Left ventricle myocardium inferior (tissue), 1 donor: ENCODE measurements at places on chromosomes 1 and 21. TPM values are rescaled to one million over a fixed set of nuclear protein-coding genes. Genes with fewer than 3 reads are reported as not detected.

GRCh38 chr1:37714689-37715088, 22.4 kb downstream of the CDCA8 start:
- DNase-seq: no peak
- no peaks in the 10 kb centered on the region for H3K36me3 ChIP-seq
- no peaks in the 10 kb centered on the region for H3K4me1 ChIP-seq
- peaks cover 42% of the 10 kb centered on the region for H3K27me3 ChIP-seq
- no peak overlapping the region for H3K27ac ChIP-seq

GRCh38 chr1:201702936-201703335, 126.0 kb upstream of the IPO9 start:
- H3K4me1 ChIP-seq: peaks cover 53% of the 10 kb centered on the region
- no peak overlapping the region for H3K4me3 ChIP-seq
- H3K27me3 ChIP-seq: no peaks in the 10 kb centered on the region
- peak overlapping the region; percentile 85 for H3K27ac ChIP-seq
- H3K36me3 ChIP-seq: no peaks in the 10 kb centered on the region

- no peaks in the 10 kb centered on the region for H3K27me3 ChIP-seq
- no peak overlapping the region for H3K4me3 ChIP-seq
- H3K36me3 ChIP-seq: no peaks in the 10 kb centered on the region
- no peak for DNase-seq
- H3K4me1 ChIP-seq: peaks cover 12% of the 10 kb centered on the region
- H3K27ac ChIP-seq: no peak overlapping the region
Measured at GRCh38 chr1:17498214-17498613, 41.3 kb upstream of the ARHGEF10L start.

DNA sequence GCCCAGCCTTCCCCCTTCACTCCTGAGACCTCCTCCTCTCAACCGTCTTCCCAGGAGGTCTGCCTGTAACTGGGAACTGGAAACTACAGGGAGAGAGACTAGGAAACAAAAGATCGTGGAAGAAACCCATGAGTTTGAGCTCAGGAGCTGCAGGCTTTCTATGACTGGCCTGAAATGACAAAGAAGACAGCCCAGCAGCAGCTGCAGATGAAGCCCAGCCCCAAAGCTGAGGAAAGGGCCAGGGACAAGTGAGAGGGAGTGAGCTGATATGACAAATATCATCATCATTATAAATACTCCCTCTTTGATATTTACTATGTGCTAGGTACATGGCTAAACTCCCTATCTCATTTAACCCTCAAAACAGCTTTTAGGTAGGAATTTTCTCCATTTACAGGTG, 142.6 kb upstream of the CTTNBP2NL start:
- no peaks in the 10 kb centered on the region for H3K27me3 ChIP-seq
- H3K36me3 ChIP-seq: no peaks in the 10 kb centered on the region
- no peak overlapping the region for H3K27ac ChIP-seq

C8B gene
- total RNA-seq: not detected

GRCh38 chr1:86138746-86139145, 17.8 kb downstream of the COL24A1 start:
- H3K27me3 ChIP-seq: peaks cover 3% of the 10 kb centered on the region
- no peak overlapping the region for H3K4me3 ChIP-seq
- no peak for DNase-seq
- no peaks in the 10 kb centered on the region for H3K36me3 ChIP-seq
- H3K4me1 ChIP-seq: no peaks in the 10 kb centered on the region
- no peak overlapping the region for H3K27ac ChIP-seq

DNA sequence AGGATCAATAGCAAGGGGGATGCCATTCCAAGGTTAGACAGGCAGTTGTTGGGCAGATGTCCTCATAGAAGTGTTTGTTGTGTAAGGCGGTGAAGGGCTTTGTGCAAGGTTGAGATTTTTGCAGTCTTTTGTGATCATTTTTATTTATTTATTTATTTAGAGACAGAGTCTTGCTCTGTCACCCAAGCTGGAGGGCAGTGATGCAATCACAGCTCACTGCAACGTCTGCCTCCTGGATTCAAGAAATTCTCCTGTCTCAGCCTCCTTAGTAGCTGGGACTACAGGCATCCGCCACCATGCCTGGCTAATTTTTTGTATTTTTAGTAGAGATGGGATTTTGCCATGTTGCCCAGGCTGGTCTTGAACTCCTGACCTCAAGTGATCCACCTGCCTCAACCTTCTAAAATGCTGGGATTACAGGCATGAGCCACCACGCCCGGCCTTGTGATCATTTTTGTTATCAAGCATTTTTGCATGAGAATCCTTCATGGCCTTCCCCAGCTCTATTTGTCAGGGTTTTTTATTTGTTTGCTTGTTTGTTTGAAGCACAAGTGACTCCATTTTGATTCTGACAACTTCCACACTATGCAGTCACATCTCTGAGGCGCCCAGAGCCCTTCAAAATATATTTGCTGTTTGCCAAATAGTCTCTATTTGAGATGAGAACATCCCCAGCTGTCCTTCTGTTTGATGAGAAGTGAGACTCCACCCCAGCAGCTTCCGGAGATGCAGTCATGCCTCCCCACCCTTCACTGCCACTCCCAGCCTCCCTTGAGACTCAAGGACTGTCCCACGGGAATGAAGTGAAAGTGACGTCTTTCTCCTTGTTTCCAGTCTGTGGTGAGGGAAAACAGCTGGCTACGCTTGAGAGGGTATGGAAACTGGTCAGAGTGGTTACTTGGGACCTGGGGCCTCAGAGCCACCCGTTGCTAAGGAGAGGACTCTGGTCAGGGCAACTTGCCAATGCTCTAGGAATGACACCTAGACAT, 38.0 kb downstream of the TMEM50B start:
- peaks cover 36% of the 10 kb centered on the region for H3K4me1 ChIP-seq
- H3K4me3 ChIP-seq: no peak overlapping the region
- H3K27ac ChIP-seq: peak overlapping the region; percentile 70

GRCh38 chr1:83796409-83796808, 202.5 kb downstream of the TTLL7 start:
- H3K4me1 ChIP-seq: peaks cover 8% of the 10 kb centered on the region
- no peak for DNase-seq
- no peaks in the 10 kb centered on the region for H3K36me3 ChIP-seq
- H3K27me3 ChIP-seq: no peaks in the 10 kb centered on the region
- no peak overlapping the region for H3K4me3 ChIP-seq

TAF13 gene
- total RNA-seq: 71.6 TPM

PPIAL4G gene
- total RNA-seq: not detected

TAS1R1 gene
- total RNA-seq: not detected

JAM2 gene
- 23.7 TPM for total RNA-seq

BEND5 gene
- 4.2 TPM for total RNA-seq

DNA sequence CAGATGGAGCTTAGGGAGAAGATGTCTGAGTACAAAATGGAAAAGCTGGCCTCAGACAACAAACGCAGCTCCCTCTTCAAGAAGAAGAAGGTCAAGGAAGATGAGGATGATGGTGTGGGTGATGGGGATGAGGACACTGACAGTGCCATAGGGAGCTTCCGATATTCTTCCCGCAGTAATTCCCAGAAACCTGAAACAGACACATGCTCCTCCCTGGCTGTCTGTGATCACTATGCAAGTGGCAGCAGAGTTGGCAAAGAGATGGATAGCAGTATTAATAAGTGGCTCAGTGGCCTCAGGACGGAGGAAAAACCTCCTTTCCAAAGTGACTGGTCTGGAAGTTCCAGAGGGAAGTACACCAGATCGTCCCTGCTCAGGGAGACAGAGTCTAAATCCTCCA, 33.8 kb downstream of the STYXL2 start:
- no peak for DNase-seq
- peaks cover 18% of the 10 kb centered on the region for H3K36me3 ChIP-seq
- no peak overlapping the region for H3K27ac ChIP-seq

GBP6 gene
- 0.08 TPM for total RNA-seq

GNAT2 gene
- not detected for total RNA-seq

DNA sequence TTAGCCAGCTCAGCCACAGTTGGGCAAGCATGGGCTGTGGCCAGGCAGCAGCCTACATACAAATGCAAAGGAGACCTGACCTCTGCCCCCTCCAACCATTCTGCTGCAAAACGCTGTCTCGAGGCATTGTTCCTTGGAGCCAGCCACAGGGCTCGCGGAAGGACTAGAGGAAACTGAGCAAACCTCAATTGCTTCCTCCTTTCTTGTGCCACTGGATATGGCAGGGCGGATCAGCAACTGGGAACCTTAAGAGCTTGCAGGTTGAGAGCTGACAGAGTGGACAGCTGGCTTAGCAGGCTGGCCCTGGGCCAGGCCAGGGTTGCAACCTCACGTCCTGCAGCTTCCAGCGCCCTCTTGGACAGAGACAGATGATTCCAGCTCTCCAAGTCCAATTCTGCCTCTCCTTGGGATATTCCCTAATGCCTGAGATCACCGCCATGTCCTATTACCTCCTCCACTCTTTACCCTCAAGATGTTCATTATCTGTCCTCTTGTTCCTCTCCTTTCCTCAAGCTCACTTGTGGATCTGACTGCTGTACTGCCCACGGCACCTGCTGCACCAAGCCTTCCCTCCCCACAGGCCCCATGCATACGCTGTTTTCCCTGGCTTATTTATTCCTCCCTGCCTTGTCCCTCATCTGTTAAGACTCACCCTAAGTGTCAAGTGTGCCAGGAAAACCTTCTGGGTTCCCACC, 67.5 kb downstream of the SDC3 start:
- H3K27ac ChIP-seq: no peak overlapping the region
- peaks cover 33% of the 10 kb centered on the region for H3K4me1 ChIP-seq
- H3K36me3 ChIP-seq: no peaks in the 10 kb centered on the region
- H3K27me3 ChIP-seq: peaks cover 16% of the 10 kb centered on the region
- DNase-seq: peak; percentile 61

GRCh38 chr1:163672976-163673758, 351.4 kb downstream of the NUF2 start:
- no peak for DNase-seq
- H3K4me1 ChIP-seq: no peaks in the 10 kb centered on the region
- H3K4me3 ChIP-seq: no peak overlapping the region
- H3K36me3 ChIP-seq: no peaks in the 10 kb centered on the region
- H3K27ac ChIP-seq: no peak overlapping the region

- H3K4me3 ChIP-seq: no peak overlapping the region
- peaks cover 6% of the 10 kb centered on the region for H3K27me3 ChIP-seq
- H3K36me3 ChIP-seq: no peaks in the 10 kb centered on the region
- no peak overlapping the region for H3K27ac ChIP-seq
Measured at GRCh38 chr1:76826072-76826845, 41.0 kb upstream of the ST6GALNAC5 start.

MTARC1 gene
- total RNA-seq: 8.3 TPM

DNA sequence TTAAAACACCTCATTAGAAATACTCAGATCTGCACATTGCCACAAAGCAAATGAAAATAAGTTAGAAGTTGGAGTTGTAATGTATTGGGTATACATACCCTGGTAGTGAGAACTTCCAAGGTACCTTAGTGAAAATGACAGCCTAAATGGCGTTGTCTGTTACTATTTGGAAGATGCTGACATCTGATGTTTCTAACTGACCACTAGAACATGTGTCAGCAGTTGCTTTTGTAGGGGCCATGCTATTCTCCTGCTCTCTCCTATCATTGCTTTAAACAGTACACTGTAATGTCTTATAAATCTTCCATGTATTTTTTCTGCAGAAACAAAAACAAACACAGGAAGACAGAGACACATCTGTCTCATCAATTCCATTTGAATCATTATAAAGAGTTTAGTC, 40.1 kb downstream of the LAMC1 start:
- H3K27me3 ChIP-seq: no peaks in the 10 kb centered on the region
- no peak for DNase-seq
- no peak overlapping the region for H3K4me3 ChIP-seq
- H3K36me3 ChIP-seq: no peaks in the 10 kb centered on the region

- no peak overlapping the region for H3K27ac ChIP-seq
- no peaks in the 10 kb centered on the region for H3K27me3 ChIP-seq
- H3K36me3 ChIP-seq: no peaks in the 10 kb centered on the region
- DNase-seq: no peak
- no peak overlapping the region for H3K4me3 ChIP-seq
- peaks cover 9% of the 10 kb centered on the region for H3K4me1 ChIP-seq
Measured at GRCh38 chr1:98761219-98761865, 99.8 kb downstream of the SNX7 start.

DRAXIN gene
- total RNA-seq: 0.05 TPM

- no peak overlapping the region for H3K4me3 ChIP-seq
- DNase-seq: no peak
- no peaks in the 10 kb centered on the region for H3K27me3 ChIP-seq
- no peak overlapping the region for H3K27ac ChIP-seq
- no peaks in the 10 kb centered on the region for H3K36me3 ChIP-seq
Measured at GRCh38 chr21:28540514-28540913, 452.2 kb downstream of the LTN1 start.

- no peaks in the 10 kb centered on the region for H3K27me3 ChIP-seq
- no peaks in the 10 kb centered on the region for H3K4me1 ChIP-seq
- H3K4me3 ChIP-seq: no peak overlapping the region
- H3K27ac ChIP-seq: no peak overlapping the region
- no peaks in the 10 kb centered on the region for H3K36me3 ChIP-seq
Measured at GRCh38 chr1:212597487-212597886, 11.1 kb upstream of the ATF3 start.

DNA sequence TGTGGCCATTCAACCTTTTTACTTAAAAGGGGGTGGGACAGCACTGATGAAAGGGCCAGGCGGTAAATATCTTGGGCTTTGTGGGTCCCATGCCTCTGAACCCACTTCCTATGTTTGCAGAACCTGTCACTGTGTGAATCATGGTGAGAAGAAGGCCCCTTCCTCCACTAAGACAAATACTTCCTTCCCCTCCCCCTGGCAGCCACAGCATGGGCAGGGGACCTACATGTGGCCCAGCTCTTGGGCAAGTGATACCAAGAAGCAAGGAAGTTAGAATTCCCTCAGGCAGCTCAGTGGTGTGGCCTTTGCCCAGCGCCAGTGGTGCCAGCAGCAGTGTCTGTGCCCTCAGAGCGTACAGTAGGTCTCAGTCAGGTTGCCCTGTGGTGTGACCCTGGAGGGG, 168.6 kb downstream of the TRIM33 start:
- H3K4me1 ChIP-seq: peaks cover 12% of the 10 kb centered on the region
- DNase-seq: no peak
- H3K27me3 ChIP-seq: peaks cover 18% of the 10 kb centered on the region
- no peak overlapping the region for H3K27ac ChIP-seq
- H3K36me3 ChIP-seq: no peaks in the 10 kb centered on the region

GRCh38 chr21:37917612-37918011, 1.4 kb upstream of the KCNJ6 start:
- no peak for DNase-seq
- H3K36me3 ChIP-seq: no peaks in the 10 kb centered on the region
- no peak overlapping the region for H3K4me3 ChIP-seq
- no peak overlapping the region for H3K27ac ChIP-seq
- peaks cover 22% of the 10 kb centered on the region for H3K4me1 ChIP-seq

- no peak for DNase-seq
- no peaks in the 10 kb centered on the region for H3K4me1 ChIP-seq
- H3K27me3 ChIP-seq: peaks cover 41% of the 10 kb centered on the region
- H3K4me3 ChIP-seq: no peak overlapping the region
- no peaks in the 10 kb centered on the region for H3K36me3 ChIP-seq
- no peak overlapping the region for H3K27ac ChIP-seq
Measured at GRCh38 chr1:2894381-2895041, 93.0 kb upstream of the TTC34 start.

GRCh38 chr1:245888809-245889208, 618.3 kb downstream of the SMYD3 start:
- H3K27ac ChIP-seq: no peak overlapping the region
- DNase-seq: no peak
- H3K36me3 ChIP-seq: no peaks in the 10 kb centered on the region
- H3K4me1 ChIP-seq: no peaks in the 10 kb centered on the region
- no peak overlapping the region for H3K4me3 ChIP-seq

FCRL4 gene
- not detected for total RNA-seq

GRCh38 chr21:37087188-37087587, 14.1 kb downstream of the TTC3 start:
- H3K4me3 ChIP-seq: no peak overlapping the region
- H3K36me3 ChIP-seq: peaks cover 16% of the 10 kb centered on the region
- H3K27me3 ChIP-seq: no peaks in the 10 kb centered on the region
- peaks cover 24% of the 10 kb centered on the region for H3K4me1 ChIP-seq
- H3K27ac ChIP-seq: no peak overlapping the region

ARHGEF2 gene
- total RNA-seq: 69.3 TPM
